ENCODE measurements at places on chromosomes 1 and 21. TPM values are rescaled to one million over a fixed set of nuclear protein-coding genes. Genes with fewer than 3 reads are reported as not detected.

Gene OR6Y1
- total RNA-seq: not detected

Gene OR14K1
- not detected for total RNA-seq

Gene CGN
- 20.6 TPM for total RNA-seq

Gene WNT9A
- total RNA-seq: 2.0 TPM

Gene ATP6V1G3
- total RNA-seq: 1.9 TPM

Gene KRTAP19-1
- not detected for total RNA-seq

Gene LRRC39
- 30.3 TPM for total RNA-seq

Gene MAP3K21
- total RNA-seq: 21.0 TPM

Gene SLC16A1
- total RNA-seq: 48.8 TPM

Gene KRTAP21-2
- total RNA-seq: not detected

Gene LRRC71
- total RNA-seq: 0.35 TPM
